ENCODE measurements at places on chromosomes 16 and 17.
A peak's percentile ranks its signal among the peaks of the same experiment; 100 is the strongest.

GRCh38 chr16:83666449-83666848, 141.3 kb upstream of the HSBP1 start:
- DNase-seq: no peak

- no peak for DNase-seq
These were observed 20.7 kb upstream of the CCDC92B start for GRCh38 chr17:2770129-2770528.

DNA sequence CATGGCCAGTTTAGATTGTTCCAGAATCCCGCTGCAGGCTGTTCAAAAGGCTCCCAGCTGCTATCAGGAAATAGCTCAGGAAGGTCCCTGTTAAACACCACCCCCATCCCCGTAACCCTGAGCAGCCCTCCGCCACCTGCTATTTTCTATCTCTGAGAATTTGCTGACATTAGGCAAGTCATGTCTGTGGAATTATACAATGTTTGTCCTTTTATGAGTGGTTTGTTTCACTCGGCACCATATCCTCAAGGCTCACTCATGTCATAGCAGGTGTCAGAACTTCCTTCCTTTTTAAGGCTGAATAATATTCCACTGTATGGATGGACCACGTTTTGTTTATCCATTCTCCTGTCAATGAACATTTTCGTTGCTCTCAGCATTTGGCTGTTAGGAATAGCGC, 164.3 kb upstream of the FOXF1 start:
- no peak for DNase-seq

GRCh38 chr16:15538507-15538906, 104.1 kb downstream of the BMERB1 start:
- no peak for DNase-seq

- peak; percentile 17 for DNase-seq
These were observed 195.4 kb downstream of the XYLT1 start for GRCh38 chr16:17275076-17276009.

DNA sequence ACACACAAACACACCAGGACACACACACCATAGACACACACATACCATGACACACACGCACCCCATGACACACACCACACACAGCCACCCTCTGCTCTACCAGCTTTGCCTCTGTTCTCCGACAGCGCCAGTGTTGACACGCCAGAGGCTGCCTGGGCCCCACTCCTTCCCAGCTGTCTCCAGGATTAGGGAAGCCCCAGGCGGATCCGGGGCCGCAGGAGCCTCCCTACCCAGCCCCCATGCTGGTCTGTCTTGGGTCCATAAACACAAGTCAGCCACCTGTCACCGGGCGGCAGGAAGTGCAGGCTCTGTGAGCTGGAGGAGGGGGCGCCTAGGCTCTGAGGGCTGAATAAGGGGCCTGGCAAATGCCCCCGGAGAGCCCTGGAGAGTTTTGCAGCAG, 10.5 kb downstream of the TBC1D16 start:
- DNase-seq: no peak

GRCh38 chr16:11316331-11317015, 28.8 kb upstream of the RMI2 start:
- DNase-seq: no peak

GRCh38 chr16:83058376-83058775, 431.6 kb downstream of the CDH13 start:
- no peak for DNase-seq

GRCh38 chr17:79695797-79696609, 34.7 kb upstream of the ENPP7 start:
- DNase-seq: no peak

DNA sequence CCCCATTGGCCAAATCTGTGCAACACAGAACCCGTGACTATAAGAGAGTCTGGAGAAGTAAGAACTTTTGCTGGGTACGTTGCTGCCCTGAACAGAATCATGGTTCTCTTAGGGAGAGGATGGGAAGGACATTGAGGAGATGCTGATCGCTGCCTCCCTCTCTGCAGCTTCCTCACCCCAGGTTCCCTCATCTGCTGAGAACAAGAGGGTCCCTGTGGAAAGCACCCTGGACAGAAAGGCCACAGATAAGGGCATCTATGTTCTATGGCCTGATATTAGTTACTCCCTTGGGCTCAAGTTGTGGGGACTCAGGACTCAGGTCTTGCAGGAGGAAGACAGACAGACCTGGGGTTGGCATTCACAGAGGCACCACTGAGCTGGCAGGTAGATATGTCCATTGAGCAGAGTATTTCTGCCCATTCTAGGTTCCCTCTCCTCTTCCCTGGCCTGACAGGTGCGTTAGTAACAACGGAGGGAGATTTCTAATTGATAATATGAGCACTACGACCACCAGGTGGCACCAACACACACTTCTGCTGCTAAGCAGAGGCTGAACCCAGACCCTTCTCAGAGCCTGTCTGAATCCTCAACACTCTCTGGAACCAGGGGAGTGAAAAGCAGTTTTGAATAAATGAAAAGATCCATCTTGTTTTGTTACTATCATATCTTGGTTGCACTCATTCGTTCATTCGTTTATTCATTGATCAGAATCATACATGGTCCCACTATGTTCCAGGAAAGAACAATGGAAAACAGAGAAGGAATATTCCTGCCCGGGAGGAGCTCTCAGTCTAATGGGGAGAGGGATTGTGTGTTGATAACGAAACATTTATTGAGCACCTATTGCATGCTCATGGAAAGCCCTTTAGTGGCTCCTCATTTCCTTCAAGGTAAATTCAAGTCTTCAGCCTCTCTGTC, 56.4 kb downstream of the SLC6A2 start:
- peak; percentile 75 for DNase-seq

- DNase-seq: no peak
These were observed 35.7 kb downstream of the CDRT4 start for GRCh38 chr17:15431766-15432165.

GRCh38 chr16:90084215-90084950, 7.3 kb upstream of the PRDM7 start:
- DNase-seq: no peak

GRCh38 chr17:50685691-50686493, 21.8 kb downstream of the ANKRD40 start:
- DNase-seq: no peak

GRCh38 chr16:86044881-86045590, 146.1 kb downstream of the IRF8 start:
- peak; percentile 48 for DNase-seq

GRCh38 chr17:64676763-64677162, 14.7 kb upstream of the SMURF2 start:
- DNase-seq: no peak

GRCh38 chr17:75457047-75457654, 716 bp downstream of the TMEM94 start:
- peak; percentile 27 for DNase-seq

DNA sequence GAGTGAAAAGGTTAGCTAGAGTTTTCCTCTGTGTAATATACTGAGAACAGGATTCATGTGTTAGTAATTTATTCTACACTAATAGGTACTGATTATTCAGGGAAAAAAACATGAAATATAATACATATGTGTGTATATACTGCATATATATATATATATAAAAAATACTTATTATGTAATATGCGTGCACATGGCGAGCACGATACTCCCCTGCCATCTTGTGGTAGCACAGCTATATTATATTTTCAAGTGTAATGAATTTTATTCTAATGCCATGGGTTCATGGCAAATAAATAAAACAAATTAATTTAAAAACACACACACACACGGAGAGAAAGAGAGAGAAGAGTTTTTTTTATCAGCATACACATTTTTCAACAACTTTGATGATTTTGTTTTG, 460.6 kb downstream of the KCNJ2 start:
- no peak for DNase-seq

DNA sequence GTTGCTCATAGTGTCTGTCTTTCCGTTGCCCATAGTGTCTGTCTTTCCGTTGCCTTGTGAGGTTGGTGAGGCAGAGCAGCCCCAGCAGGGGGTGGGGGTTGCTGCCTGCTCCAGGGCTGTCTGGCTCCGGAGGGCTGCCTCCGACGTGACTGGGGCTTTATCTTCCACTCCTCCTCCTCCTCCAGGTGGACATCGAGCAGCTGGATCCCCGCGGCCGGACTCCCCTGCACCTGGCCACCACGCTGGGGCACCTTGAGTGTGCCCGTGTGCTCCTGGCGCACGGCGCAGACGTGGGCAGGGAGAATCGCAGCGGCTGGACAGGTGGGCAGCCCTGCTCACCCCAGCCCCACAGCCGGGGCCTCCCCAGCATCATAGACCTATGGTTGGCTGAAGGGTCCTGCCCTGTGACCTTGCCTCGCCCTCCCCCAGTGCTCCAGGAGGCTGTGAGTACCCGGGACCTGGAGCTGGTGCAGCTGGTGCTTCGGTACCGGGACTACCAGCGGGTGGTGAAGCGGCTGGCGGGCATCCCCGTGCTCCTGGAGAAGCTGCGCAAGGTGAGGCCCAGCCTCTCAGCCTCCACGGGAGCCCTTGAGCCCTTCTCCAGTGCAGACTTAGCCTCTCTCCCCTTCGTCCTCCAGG, 14.7 kb downstream of the ANKRD13B start:
- DNase-seq: no peak

GRCh38 chr17:70434536-70435490, 265.5 kb downstream of the KCNJ2 start:
- DNase-seq: no peak

GRCh38 chr16:9262941-9263715, 171.7 kb downstream of the HAPSTR1 start:
- DNase-seq: no peak

GRCh38 chr17:50626037-50626574, 8.6 kb upstream of the ABCC3 start:
- peak; percentile 81 for DNase-seq

DNA sequence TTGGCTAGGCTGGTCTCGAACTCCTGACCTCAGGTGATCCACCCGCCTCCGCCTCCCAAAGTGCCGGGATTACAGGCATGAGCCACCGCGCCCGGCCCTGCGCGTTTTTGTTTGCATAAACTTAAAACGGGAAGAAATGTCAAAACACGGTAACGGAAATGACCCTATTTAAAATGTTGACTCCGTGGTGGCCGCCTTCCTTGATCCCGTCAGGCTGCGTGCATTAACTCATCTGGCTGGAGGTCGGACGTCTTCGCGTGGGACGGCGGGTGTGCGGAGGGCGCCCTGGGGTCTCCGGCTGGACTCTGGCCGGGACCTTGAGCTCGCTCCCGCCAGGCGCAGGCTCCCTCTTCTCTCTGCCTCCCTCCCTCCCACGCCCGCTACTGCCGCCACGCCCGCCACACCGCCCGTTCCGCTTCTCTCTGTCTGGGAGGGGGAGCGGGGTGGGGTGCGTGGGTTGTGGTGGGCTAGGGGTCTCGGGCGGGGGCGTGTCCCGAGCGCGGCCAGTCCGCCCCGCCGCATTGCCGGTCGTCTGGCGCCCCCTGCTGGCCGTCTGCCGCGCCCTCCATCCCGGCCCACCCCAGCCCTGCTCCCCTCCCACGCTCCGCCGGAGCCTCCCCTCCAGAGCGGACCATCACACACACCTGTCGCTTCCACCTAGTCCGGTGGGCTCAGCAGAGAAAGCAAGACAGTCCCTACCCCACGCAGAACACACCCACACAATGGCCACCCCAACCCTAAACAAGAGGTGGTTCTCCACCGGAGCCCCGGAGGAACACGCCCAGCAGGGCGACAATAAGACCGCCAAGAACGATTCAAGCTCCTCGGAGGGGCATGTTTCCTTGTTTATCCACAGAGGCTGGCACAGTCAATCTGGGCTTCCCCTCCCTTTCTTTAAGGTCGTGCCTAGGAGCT, 1.2 kb upstream of the CCDC42 start:
- peak; percentile 84 for DNase-seq

DNA sequence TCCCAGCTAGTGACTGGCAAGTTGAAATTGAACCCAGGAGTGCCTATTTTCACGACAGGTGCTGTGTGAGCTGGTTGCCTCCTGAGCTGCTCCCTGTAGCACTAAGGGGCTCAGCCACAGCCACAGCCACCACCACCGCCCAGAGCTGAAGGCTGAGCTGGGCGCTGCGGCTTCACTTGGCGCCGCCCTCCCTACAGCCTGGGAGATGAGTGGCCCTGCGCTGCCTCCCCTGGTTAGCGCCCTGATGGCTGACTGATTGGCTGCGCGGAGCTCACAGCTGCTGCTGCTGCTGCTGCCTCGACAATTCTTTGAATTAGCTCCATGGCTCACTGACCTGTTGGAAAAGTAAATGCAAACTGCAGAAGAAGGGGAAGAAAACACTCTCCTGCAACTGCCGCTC, 91.8 kb upstream of the TMEM132E start:
- DNase-seq: no peak

DNA sequence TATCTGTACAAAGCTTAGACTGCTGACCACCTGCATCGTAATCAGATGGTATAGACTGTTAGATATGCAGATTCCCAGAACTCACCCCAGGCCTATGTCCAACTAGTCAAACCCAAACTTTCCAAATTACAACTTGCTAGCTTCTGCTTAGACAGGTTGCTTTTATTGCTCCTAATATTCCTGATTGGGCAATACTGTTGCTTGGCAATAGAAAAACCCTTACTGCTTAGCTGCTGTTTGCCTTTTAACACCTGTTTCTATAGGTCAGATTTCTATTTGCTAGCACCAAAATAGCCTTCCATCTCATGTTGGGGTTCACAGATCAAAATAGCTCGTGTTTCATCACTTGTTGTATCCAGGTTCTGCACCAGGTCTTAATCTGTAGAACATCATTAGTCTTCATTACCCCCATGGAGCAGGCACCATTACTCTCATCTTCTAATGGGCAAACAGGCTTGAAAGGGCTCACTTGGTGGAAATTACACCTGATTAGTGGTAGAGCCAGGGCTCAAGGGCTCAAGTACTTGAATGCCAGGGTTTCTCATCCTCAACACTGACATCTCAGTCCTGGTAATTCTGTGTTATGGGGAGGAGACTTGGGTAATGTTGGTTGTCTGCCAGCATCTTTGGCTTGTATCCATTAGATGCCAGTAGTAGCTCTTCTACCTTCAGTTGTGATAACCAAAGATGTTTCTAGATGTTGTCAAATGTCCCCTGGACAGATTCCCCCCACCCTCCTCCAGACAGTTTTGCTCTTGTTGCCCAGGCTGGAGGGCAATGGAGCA, 2.7 kb downstream of the ZP2 start:
- DNase-seq: no peak

DNA sequence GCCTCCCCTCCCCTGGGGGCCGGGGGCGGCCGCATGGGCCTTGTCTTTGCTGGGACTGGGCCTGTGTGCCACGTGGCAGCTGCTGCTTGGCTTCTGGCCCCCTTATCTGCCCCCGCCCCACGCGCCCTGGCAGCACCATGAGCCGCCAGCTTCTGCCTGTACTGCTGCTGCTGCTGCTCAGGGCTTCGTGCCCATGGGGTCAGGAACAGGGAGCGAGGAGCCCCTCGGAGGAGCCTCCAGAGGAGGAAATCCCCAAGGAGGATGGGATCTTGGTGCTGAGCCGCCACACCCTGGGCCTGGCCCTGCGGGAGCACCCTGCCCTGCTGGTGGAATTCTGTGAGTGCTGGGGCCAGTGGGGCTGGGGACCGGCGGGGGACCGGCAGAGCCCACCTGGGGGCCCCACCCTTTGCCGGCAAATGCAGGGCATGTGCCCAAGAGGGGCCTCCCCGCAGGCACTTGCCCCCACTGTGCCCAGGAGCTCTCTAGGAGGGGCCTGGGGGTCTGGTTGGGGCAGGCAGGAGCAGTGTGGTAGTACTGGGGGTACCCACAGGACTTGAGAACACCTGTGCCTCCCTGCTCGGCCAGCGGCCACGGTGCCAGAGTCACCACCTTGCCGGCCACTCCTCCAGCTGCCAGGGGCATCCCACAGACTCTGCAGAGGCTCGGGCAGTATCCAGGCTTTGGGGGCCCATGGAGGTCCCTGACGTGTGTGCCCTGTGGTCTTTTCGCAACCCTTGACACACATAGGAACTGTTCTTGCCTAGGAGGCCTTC, at the start of gene PDIA2:
Gene PDIA2, plus strand, starts transcription at position 132 of the 773 bp plus-strand sequence. Its CDS starts 6 bp downstream, at position 138.
- DNase-seq: no peak
